CD4-positive, alpha-beta T cell treated with Interleukin-6 for 4 hours (primary cell): ENCODE measurements at places on chromosomes 13 and 19.

DNA sequence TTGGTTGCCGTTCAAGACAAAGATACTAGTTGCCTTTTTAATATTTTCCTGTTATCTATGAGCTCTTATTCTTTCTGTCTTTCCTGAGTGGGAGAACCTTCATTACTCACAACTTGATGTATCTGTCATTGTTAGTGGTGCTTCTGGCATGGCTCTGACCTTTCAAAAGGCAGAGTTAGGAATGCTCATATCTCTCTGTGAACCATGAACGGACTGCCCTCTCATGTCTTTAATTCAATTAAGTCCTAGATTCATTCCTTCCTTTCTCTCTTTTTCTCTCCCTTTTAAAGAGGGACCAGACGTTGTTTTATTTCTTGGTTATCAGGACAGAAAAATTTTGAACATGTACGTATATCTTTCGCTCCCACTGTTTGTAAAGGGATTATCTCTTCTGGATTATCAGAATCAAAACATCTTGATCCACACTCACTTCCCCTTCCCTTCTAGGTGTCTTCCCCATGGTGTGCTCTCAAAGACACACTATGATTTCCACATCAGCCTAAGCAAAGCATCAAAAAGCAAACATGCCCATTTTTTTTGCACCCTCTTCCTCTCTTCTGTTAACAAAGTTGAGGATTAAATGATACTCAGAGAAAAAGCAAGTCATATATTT, 90.3 kb downstream of the LRCH1 start:
- DNase-seq, result no peak

DNA sequence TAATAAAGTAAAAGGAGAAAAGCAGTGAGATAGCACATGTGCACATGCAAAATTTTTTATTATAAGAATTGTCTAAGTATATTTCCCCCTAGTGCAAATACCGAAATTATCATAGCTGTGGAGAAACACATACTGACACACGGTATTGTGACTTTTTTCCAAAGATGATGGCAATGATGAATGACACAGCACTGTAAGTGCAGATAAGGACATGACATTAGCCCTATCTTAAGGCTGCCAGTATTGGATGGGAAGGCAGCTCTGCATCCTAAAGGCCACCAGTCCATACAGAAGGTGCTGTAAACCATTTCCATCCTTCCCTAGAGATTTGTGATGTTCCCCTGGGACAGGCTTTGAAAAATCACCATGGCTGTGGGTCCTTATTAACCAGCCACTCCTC, 11.5 kb upstream of the MICU2 start:
- no peak for DNase-seq

DNA sequence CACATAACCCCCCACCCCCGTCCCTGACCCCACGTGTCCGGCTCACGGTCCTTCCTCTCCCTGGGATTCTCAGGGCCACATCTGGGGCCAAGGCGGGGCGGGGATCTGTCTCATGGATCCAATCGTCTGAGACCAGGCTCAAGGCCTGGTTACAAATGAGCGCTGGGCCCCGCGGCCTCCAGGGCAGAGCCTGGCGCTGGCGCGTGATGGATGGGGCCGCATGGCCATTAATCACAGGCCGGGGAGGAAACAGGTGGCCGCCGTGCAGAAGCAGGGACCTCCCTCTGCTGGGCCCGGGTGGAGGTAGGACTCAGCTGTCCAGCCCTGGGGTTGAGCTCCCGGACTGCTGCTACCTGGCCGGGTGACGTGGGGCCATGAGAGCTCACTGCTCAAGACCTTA, 5.8 kb upstream of the TLE5 start:
- DNase-seq, result no peak

GRCh38 chr13:74661851-74662250, 527.6 kb upstream of the KLF12 start:
- no peak for DNase-seq

GRCh38 chr19:2476451-2477140, 669 bp downstream of the GADD45B start:
- DNase-seq, result peak; percentile 79

DNA sequence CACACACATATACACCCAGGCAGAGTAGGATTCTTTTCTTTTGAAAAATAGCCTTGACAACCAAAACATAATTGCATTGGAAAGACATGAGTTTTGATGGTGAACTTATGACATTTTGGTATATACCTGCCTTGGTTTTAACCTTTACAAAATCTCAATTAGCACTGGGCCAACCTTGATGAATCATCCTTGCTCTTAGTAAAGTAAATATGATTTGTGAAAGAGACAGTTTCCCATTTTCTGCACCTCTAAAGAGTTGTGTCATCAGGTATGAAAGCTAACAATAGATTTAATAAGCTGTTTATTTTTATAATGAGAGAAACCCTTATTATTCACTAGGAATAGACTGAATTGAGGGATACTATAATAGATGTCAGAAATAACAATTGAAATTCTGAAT, 15.7 kb upstream of the ENOX1 start:
- DNase-seq, result no peak
